ENCODE measurements at places on chromosomes 11 and 22.

- no peak for DNase-seq
Measured at GRCh38 chr22:45757068-45757467, 85.4 kb downstream of the ATXN10 start.

DNA sequence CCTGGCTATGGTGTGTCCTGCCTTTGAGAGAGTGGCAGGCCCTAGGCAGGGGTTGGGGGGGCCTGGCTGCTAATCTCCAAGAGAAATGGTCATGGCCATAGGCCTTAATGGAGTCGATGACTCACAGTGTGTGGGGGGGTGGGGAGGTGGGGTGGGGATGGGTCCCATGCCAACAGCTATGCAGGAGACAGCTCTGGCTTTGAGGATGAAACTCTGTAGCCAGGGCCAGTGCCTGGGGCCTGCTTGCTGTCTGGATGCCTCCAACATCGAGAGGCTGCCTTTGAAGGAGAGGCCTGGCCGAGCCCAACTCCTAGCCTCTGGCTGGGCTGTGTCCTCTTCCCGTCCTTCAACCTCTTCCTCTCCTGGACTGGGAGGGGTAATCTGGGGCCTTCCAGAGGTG, 23.9 kb upstream of the TSPAN18 start:
- DNase-seq: no peak

GRCh38 chr11:131234221-131234620, 136.2 kb upstream of the NTM start:
- DNase-seq: no peak

GRCh38 chr11:125295931-125296330, 131.4 kb downstream of the PKNOX2 start:
- no peak for DNase-seq

DNA sequence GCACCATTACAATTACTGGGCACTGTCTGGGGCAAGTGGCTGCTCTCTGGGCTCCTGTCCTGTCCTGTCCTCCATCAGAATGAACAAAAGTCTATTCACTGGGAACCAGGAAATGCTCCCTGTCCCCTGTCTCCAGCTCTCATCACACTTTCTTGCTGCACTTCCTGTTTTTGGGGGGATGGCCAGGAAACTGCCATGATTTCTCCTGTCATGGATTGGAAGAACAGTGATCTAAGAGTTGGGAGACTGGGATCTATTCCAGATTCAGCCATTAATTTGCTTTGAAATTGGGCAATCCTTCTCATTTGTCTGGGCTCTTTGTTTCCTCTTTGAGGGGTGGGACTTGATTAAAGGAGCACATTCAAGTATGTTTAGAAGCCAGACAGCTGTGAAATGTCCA, 61.4 kb upstream of the KIRREL3 start:
- DNase-seq: no peak

DNA sequence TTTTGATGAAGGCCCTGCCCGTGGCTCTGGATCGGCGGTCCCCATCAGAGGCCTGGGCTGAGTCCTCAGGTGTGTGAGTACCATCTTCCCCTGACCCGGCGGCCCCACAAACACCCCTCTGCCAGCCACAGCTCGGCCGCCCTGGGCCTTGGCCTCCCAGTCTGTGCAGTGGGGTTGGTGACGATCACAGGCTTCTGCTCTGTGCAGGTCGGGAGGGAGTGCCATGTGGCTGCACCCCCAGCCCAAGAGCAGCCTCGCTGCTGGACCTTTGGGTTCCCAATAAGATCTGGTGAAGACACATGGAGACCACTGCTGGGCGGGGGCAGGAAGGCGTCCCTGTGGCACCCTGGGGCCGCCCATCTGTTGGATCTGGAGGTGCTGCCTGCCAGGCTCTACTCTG, 47.1 kb upstream of the PPARA start:
- no peak for DNase-seq

GRCh38 chr11:2205981-2206690, 34.5 kb upstream of the TH start:
- no peak for DNase-seq

Data from activated naive CD4-positive, alpha-beta T cell treated with anti-CD3 and anti-CD28 coated beads, Interleukin-2, amount 50 U/mL, for 16 hours (primary cell).